ENCODE measurements at places on chromosomes 7 and 10.
A peak's percentile ranks its signal among the peaks of the same experiment; 100 is the strongest.

GRCh38 chr10:117086546-117086945 is 51.5 kb downstream of the VAX1 start:
- DNase-seq, result no peak

GRCh38 chr7:44981035-44981706 is 2.4 kb upstream of the MYO1G start:
- no peak for DNase-seq

- DNase-seq, result no peak
These were observed 143.3 kb downstream of the PKD1L1 start for GRCh38 chr7:47804767-47805545.

GRCh38 chr7:157951300-157952049 is 614.7 kb downstream of the DNAJB6 start:
- DNase-seq, result no peak

GRCh38 chr7:48427671-48428070 is 256.4 kb downstream of the ABCA13 start:
- no peak for DNase-seq

- no peak for DNase-seq
These were observed 136.5 kb downstream of the COBL start for GRCh38 chr7:51180092-51180491.

DNA sequence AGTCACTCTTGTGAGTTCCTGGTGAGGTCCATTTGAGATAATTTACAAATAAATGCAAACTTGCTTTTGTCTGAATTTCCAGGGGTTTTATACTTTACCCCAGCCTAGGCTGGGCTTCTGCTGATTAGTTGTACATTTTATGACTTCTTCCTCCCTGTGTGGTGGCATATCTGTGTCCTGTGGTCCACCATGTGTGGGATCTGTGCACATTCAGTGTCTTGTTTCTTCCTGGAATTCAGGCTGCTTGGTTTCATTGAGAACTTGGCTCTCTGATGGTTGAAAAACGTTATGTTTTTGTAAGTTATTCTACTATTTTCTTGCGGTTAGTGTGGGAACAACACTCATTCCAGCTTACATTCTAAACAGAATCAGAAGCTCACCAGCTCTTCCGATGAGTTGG is 523.4 kb upstream of the PFKP start:
- DNase-seq, result no peak

- DNase-seq, result no peak
These were observed 455.9 kb downstream of the TYW1 start for GRCh38 chr7:67452516-67453026.

GRCh38 chr10:82477776-82478175 is 602.8 kb downstream of the NRG3 start:
- DNase-seq, result no peak

- no peak for DNase-seq
These were observed 77.6 kb upstream of the LRRC4 start for GRCh38 chr7:128108641-128109423.

DNA sequence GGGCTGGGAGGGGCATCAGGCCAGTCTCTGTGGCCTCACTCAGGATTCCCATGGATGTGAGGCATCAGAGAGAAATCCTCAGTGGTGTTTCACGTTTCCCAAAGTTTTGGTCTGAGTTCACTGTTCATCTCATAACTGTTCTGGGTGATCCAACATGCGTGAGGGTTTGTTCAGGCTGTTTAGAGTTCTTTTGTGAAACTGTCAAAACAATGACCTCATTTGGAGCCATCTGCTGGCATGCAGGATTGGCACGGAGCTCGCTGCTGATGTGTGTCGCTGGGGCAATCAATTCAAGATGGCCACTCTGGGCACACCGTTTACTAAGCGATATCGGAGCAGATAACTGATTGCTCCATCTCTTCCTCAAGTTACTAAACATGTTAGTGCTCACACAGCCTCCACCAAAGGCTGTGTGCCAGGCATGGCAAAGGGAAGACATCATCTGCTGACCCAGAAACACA is 365.6 kb downstream of the WDR11 start:
- DNase-seq, result no peak

- DNase-seq, result no peak
These were observed 17.1 kb upstream of the ING3 start for GRCh38 chr7:120933475-120933874.

- no peak for DNase-seq
These were observed 22.3 kb upstream of the SEC61G start for GRCh38 chr7:54781134-54781920.

- no peak for DNase-seq
These were observed 2.4 kb downstream of the ZMIZ2 start for GRCh38 chr7:44750921-44751571.

GRCh38 chr7:4612939-4613841 is 68.9 kb upstream of the FOXK1 start:
- no peak for DNase-seq

DNA sequence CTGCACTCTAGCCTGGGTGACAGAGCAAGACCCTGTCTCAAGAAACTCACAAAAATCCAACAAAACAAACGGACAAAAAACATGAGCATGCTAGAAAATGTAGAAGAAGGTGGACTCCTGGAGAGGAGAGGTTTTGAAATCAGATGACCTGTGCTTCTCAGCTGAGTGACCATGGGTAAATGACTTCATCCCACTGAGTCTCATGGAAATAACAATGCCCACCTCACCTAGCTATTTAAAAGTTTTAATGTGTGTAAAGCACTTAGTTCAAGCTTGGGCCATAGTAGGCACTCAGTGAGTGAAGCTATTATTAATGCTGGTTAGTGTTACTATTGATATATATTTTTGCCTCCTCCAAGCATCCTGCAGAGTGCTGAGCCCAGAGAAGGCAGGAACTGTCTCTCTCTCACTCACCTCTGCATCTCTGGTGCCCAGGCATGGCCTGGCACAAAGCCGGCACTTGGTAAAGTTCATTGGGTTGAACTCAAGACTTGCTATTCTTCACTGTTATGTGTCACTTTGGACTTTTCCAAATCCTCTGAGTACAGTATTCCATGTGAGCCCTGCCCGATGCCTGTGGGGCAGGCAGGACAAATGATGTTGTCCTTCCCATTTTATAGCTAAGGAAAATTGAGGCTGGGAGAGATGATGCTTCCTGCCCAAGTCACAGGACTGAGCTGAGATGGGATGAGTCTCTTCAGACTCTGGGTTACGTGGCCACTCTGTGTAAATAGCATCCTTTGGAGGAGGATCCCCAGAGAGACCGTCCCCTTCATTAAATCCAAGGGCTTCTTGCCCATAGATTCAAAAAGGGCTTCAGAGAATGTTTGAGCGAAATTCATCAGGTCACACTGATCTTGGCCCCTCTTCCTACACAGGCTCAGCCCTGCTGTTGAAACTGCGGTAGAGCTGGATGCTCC is 81.4 kb upstream of the EMX2 start:
- no peak for DNase-seq

GRCh38 chr10:26960308-26960707 is 99.5 kb upstream of the ABI1 start:
- no peak for DNase-seq

DNA sequence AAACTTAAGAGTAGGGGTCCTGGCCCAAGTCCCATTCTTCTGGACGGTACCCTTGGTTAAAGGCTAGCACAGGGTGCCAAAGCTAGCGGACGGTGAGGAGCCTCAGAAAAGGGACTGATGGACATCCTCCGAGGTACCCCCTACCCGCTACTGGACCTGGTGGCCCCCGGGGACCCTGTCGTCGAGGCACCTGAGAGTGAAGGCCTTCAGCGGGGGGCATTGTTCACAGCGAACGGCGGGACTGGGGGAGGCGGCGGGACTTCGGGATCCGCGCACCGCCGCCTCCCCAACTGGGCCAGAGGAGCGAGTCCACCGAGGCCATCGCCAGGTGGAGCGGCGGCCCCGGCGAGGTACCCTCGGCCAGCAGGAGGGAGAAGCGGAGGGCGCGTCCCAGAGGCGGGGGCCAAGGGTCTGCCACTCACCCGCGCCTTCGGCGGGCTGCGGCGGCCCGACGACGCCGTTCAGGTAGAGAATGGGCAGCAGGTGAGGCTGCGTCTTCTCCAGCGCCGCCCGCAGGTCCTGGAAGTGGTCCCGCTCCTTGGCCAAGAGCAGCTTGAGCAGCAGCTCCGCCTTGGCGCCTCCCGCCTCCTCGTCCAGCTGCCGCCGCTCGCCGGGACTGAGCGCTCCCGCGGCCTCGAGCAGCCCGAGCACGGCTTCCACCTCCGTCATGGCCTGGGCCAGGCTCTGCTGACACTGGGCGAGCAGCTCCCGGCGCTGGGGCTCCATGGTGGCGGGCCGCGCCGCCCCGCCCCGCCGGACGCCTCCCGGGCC is 575 bp downstream of the DLG5 start:
- DNase-seq, result no peak

DNA sequence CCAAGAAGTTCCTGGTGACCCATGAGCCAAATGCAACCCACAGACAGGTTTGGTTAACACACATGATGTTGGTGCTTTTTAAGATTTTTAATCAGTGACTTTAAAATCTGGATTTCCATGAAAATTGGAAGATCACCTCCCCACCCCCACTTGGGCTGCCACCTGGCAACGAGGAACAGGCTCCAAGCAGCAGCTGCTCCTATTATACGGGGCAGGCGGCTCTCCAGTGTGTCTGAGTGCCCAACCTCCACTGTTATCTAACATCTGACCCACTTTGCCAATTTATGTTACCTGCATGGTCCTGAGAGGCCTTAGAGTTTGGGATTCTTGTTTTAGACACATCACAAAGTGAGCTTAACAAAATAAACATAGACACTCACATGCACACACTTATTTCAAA is 56.4 kb downstream of the SGMS1 start:
- no peak for DNase-seq

- no peak for DNase-seq
These were observed 7.0 kb downstream of the EBF3 start for GRCh38 chr10:129956876-129957673.

DNA sequence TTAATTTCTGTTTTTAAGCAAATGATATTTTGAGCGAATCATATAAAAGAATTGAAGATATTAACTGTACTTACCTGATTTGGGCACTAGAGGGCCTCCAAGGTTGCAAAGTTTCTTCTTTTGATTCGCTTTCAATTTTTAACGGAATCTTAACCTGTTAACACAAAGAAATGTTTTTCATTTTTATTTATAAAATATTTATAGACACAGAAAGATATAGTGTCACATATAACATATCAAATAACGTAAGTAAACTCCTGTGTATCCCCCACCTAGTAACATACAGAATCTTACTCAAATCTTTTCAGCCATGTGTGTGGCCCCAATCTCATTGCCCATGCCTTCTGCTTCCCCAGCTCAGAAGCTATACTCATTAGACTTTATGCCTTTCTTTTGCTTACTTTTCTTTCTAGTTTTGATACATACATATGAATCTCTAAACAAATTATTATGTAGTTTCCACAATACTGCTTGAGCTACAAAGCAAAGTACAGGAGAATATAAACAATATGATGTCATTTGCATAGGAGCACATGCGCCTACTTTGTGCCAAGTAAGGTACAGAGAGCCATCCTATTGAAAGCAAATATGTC is 49.5 kb upstream of the ZPBP start:
- no peak for DNase-seq

GRCh38 chr7:23261843-23262452 is 15.4 kb downstream of the GPNMB start:
- peak; percentile 85 for DNase-seq

DNA sequence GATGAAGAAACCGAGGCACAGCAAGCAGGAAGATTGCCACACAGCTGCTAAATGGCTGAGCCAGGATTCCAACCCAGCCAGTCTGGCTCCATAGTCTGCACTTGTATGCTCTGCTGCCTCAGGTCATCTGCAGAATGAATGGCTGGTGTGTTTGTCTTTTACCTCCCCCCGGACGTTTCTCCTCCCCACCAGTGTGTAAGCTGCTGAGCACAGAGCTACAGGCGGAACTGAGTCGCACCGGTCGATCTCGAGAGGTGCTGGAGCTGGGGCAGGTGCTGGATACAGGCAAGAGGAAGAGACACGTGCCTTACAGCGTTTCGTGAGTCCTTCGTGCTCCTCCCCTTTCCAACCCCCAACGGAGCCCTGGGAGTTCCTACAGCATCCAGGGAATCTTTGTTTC is 2.6 kb downstream of the CNPY4 start:
- no peak for DNase-seq

DNA sequence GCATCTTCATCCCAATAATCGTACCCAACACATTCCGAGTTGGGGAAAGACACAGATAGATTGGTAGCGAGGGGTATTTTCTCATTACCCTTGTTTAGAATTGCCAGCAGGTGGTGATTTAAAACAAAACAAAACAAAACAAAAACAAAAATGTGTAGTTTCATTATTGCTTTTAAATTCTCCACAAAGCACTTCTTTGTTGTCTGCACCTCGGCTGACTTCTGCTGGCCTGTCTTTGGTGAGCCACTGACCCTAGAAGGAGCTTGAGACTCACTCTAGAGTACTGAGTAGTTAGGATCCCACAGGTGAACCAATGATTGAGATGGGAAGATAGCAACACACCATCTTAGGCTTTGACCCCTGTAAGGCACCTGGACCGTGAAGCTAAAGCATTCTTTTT is 105.4 kb upstream of the BET1 start:
- DNase-seq, result no peak

DNA sequence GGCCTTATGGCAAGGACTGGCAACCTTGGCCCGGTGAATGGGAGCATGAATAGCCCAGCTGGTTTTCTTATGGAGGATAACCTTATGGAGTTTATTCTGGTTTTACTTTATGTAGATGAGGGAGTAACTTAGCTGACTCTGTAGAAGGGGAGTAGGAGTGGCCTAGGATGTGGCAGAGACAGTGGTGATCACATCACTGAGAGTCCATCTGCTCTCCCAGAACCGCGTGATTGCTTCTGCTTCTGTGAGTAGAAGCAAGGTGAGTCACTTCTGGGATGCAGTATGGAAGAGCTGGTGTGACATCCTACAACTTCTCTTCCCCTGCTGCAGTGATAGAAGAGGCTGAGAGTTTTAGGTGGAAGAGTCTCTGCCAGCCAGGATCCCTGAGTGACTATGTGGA is 129.2 kb downstream of the RPS24 start:
- DNase-seq, result no peak

GRCh38 chr10:17599089-17599488 is 18.1 kb downstream of the HACD1 start:
- DNase-seq, result peak; percentile 37

DNA sequence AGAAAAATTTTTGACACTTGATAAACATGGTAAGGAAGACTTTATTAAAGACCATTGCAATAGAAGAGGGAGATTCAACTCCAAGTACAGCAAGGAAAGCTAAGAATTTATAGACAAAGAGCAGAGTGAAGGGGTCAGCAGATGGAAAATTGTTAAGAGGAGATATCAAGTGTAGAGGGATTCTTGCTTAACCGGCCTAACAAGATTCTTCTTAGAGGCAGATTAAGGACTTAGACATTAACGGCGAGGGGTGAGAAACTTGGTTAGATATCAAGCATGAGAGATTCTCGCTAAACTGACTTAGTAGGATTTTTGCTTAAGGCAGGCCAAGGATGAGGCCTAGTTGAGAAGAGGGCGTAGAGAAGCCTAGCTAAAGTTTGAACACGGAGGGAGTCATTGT is 76.0 kb downstream of the ITGB1 start:
- no peak for DNase-seq

DNA sequence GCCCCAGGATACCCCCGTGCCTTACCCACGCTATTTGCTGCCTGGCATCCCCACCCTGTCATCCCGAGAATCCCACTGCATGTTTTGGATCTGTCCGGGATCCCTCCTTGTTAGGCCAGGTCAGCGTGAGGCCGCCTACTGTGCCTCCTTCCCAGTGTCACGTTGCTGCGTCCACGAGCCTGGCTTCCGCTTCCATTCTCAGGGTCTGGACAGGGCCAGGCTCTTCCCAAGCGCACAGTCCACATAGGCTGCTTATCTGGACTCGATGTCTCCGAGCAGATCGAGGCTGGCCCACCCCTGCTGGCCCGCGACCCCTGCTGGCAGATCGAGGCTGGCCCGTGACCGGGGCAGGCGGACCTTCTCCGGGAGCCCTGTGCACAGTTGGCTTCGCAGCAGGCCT is 27.1 kb downstream of the FOXK1 start:
- no peak for DNase-seq

GRCh38 chr10:76341740-76342139 is 910.3 kb downstream of the LRMDA start:
- DNase-seq, result no peak

Data from HuH-7 (cell line).